ENCODE measurements at places on chromosomes 11 and 22. TPM values are rescaled to one million over a fixed set of nuclear protein-coding genes. Genes with fewer than 3 reads are reported as not detected.
A peak's percentile ranks its signal among the peaks of the same experiment; 100 is the strongest.

APOA4 gene
- not detected for total RNA-seq

DNA sequence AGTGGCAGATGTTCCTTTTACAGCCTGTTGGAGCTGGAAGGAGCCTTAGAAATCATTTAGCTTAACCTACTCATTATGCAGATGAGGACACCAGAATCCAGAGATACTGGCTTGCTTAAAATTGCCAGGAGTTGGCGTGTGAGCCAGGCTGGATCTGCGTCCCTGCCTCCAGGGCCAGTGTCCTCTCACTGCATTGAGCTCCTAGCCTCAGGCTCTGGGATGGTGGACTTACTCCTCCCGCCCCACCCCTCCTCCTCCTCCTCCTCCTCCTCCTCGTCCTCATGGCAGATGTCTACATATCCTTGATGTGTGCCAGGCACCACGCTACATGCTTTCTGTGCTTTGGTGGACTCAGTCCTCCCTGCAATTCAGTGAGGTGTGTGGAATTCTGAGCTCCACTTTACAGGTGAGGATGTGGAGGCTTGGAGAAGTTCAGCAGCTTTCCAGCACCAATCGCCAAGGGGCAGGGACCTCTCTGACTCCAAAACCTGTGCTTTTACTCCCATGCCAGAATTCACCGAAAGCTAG lies 24.1 kb downstream of the ADAMTS15 start:
- no peak for ATAC-seq

GRCh38 chr11:115463606-115464005 lies 40.6 kb downstream of the CADM1 start:
- no peak for ATAC-seq

GRIK4 gene
- total RNA-seq, result 0.69 TPM

IL17REL gene
- total RNA-seq, result not detected

FAM227A gene
- total RNA-seq, result 1.2 TPM

F2 gene
- total RNA-seq, result not detected

- peak; percentile 10 for ATAC-seq
Observed at GRCh38 chr11:3010521-3011275, 18.6 kb upstream of the NAP1L4 start.

DNA sequence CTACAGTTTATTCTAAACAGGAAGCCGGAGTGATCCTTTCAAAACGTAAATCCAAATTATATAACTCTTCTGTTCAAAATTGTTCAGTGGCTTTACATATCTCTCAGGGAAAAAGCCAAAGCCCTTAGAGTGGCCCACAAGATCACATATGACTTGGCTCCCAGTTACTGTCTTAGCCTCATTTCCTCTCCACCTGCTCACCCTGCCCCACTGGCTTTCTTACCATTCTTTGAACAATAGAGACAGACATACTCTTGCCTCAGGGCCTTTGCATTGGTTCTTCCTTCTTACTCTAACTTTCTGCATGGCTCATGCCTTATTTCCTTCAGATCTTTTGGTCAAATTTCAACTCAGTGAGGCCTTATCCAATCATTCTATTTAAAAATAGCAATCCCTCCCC lies 52.1 kb downstream of the STIM1 start:
- no peak for ATAC-seq

RAB39A gene
- 0.69 TPM for total RNA-seq

Data from gastroesophageal sphincter (tissue), 4 donors.